ENCODE measurements at places on chromosomes 11 and 22. TPM values are rescaled to one million over a fixed set of nuclear protein-coding genes. Genes with fewer than 3 reads are reported as not detected.

PRODH gene
- not detected for total RNA-seq

SMC1B gene
- not detected for total RNA-seq

GDPD4 gene
- not detected for total RNA-seq

HPX gene
- total RNA-seq, result not detected

THRSP gene
- 0.78 TPM for total RNA-seq

MPZL3 gene
- total RNA-seq, result 0.06 TPM

Measured in cardiac ventricle fibroblast (primary cell).